Activated T-cell treated with anti-CD3 and anti-CD28 coated beads for 24 hours (primary cell): ENCODE measurements at places on chromosomes 5 and 9.

DNA sequence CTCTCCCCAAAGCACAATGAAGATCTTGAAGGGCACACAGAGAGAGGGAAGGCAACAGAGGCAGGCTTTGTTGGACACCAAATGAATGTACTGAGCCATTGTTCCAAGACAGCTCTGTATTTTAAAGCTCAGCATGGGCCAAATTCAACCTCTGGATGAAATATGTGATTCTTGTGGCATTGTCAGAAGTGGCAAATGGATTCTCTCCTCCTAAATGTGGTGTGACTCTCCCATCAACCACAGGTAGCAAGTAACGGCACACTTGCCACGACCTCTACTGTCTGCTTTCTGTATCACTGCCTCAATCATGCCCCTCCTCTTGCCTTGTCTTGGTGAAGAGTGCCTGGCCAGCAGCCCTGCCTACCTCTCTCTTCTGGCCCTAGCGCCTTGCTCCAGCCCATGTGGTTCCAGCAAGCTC is 6.1 kb upstream of the MOB3B start:
- no peak for DNase-seq

- no peak for DNase-seq
Observed at GRCh38 chr5:18882154-18882553, 1105.8 kb downstream of the CDH18 start.

GRCh38 chr9:124394596-124394995 is 20.6 kb downstream of the PSMB7 start:
- DNase-seq = no peak

GRCh38 chr5:165014439-165014838 is 1509.0 kb downstream of the MAT2B start:
- no peak for DNase-seq

DNA sequence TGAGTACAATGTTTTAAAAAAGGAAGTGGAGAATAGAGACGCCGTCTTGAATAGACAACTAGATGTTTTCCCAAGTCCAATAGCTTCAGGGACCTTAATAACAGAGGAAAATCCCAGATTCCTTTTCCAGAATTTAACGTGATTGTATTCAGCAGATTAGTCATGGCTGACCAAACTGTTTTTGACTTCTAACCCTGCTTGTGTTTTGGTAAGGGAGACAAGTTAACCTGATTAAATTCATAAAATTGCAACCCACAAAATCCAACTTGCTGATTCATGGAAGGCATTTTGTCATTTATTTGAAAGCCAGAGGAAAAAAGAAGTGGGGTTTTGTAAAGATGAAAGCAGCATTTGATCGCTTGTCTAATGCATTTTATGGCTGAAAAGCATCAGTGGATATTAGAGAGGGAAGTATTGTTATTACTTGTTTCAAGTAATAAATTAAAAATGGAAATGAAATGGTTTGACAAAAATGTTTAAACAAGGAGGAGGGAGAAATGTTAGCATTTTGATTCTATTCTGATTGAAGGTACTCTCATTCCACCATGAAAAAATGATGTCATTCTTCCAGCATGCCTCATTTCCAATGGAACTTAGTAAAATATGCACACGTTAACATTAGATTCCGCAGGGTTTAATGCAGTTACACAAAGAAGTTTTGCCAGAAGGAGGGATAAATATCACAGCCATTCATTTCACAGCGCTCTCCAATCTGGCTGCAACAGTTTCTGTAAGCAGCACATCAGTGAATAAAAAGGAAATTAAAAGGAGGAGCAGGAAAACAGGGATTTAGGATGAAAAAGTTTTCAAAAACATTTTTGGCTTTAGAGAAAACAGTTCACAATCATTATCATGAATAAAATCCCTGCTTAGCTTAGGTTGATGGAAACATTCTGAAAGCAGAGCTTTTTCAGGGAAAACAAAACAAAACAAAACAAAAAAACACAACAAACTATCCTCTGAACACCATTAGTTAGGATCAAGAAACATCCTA is 314.7 kb downstream of the PRR16 start:
- no peak for DNase-seq

GRCh38 chr9:94112716-94113465 is 28.6 kb downstream of the PTPDC1 start:
- no peak for DNase-seq

- DNase-seq = no peak
Observed at GRCh38 chr9:126391713-126392661, 65.4 kb downstream of the MVB12B start.

DNA sequence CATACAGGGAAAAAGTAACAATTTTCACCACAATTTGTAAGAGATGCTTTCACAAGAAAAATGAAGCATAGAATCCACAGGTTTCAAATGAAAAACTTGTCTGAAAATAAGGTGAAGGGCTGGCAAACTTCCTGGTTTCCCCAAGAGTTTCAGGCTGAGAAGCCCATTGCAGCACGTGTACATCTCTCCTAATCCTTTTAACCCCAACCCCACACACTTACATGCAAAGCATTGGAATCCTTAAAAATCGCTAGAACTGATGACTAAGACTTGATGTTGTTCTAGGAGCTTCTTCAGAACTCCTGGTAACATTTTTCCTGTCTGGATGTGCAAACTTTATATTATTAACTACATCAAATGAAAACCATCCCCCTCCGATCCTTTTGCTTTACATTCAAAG is 317.8 kb upstream of the RGMB start:
- DNase-seq = no peak

- no peak for DNase-seq
Observed at GRCh38 chr9:121283080-121283398, 15.1 kb downstream of the GSN start.

- DNase-seq = no peak
Observed at GRCh38 chr5:87008751-87009560, 258.7 kb upstream of the RASA1 start.

DNA sequence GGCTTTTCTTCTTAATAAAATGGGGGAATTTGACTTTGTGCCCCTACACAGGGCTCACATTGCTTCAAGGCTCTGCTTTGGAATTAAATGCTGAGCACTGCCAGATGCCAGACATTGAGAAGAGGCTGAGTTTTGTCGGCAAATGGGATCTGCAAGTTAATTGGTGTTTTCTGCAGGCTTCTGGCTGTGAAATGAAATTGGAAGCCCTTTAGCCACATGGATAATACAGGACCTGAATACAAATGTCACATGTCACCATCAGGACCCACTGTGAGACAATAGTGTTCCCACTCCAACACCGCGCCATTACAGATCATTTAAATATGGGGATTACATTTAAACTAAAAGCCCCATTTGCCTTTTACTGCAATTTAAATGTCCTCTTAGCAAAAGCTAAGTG is 164.4 kb downstream of the ZSWIM6 start:
- DNase-seq = no peak

DNA sequence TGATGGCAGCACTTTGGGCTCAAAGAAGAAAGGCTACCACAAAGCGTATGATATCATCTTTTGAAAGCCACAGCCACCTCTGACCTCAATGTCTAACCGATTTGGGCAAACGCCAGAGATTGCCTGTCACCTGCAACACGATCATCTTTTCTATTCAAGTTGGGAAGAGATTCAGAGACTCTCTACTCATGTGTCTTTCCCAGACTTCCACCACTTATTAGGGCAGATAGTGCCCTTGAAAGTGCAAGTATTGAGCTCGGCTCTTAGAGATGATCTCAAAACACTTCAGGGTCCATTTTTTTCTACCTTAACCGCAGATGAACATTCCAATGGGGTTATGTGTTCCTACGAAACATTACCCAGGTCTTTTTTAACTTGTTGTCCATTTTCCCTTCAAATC is 213.7 kb downstream of the DRD1 start:
- no peak for DNase-seq

DNA sequence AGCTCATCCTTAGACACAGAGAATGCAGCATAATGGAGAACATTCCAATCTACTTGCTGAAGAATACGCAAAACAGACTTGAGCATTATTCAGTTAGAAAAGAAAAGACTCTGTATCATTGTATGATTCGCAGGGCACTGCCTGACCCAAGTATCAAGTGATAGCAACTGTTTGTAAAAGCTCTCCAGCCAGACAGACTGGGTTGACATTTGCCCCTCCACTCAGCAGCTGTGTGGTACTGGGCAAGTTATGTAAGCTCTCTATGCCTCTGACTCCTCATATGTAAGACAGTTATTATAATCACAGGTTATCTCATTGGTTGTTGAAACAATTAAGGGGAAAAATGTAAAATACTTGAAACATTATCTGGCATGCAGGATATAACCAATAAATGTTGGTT is 505.0 kb downstream of the ELAVL2 start:
- DNase-seq = no peak

DNA sequence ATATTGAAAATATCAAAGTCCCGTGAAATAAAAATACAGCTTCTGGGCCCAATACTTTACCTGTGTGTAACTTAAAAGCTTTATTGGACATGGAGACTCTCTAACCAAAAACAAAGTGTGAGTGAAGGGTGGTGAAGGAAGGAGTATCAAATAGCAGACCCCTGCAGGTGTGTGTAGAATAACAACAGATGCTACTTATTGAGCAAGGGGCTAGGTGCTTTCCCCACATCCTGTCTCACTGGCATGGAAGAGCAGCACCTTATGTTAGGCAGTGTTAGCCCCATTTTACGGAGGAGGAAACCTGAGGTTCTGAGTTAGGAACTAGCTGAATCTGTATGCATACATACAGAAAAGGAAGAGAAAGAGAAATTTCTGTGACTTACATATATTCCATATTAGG is 21.8 kb downstream of the SLIT3 start:
- no peak for DNase-seq

- no peak for DNase-seq
Observed at GRCh38 chr5:151240924-151241635, 11.9 kb upstream of the GM2A start.

- DNase-seq = no peak
Observed at GRCh38 chr5:101018299-101018698, 115.2 kb upstream of the ST8SIA4 start.

- DNase-seq = no peak
Observed at GRCh38 chr5:173246511-173246910, 11.5 kb upstream of the NKX2-5 start.

- DNase-seq = no peak
Observed at GRCh38 chr5:83096660-83097339, 19.5 kb downstream of the XRCC4 start.
